ENCODE measurements at places on chromosomes 6 and 20.

- DNase-seq = no peak
Measured at GRCh38 chr6:10128721-10129120, 286.2 kb downstream of the TFAP2A start.

DNA sequence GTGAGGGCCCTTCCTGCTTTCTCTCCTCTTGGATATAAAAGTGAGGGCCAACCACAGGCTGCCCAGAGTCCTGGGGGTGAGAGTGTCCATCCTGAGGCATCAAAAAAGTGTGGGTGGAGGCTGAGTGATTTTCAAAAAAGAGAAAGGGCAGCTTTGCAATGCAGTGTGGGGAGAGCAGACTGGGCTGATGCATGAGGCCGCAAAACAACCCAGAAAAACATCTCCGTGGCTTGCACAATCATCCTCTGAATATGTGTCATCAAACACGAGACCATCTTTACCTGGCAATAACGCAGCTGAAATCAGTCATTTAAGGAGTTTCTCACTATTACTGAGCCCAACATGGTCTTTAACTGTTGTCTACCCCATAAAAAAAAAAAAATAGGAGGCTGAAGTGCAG is 191.2 kb upstream of the SOX4 start:
- no peak for DNase-seq

GRCh38 chr20:62258499-62259293 is 20.4 kb downstream of the OSBPL2 start:
- DNase-seq = no peak

- DNase-seq = no peak
Measured at GRCh38 chr20:51341581-51341980, 200.9 kb downstream of the NFATC2 start.

- DNase-seq = peak; percentile 27
Measured at GRCh38 chr6:4133941-4134838, 1.2 kb downstream of the ECI2 start.

DNA sequence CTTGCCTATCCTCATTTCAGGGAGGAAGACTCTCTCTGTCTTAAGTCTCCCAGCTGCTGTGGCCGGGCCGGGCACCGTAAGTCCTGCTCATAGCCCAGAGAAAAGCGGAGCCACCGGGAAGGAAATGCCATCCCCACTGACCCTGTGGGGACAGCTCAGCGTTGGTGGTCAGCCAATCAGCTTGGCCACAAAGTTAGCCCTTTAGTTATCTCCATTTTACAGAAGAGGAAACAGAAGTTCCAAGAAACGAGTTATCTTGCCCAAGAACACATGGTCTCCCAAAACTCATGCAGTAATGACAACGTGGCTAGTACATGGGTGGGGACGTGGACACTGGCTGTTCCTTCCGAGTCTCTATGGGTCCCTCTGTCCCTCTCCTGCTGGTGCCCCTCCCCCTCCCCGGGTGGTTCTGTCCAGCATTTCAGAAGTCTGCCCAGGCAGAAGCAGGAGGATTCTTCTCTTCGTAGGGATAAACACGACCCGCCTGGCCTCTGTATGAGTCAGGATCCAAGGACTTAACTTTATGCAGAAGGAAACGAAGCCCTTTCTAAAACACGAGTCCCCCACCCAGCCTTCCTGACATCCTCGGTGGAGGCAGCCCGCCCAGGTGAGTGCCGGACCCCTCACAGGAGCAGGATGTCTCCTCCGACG is 273.8 kb downstream of the CDH4 start:
- no peak for DNase-seq

- DNase-seq = no peak
Measured at GRCh38 chr20:40710603-40711002, 21.6 kb upstream of the MAFB start.

DNA sequence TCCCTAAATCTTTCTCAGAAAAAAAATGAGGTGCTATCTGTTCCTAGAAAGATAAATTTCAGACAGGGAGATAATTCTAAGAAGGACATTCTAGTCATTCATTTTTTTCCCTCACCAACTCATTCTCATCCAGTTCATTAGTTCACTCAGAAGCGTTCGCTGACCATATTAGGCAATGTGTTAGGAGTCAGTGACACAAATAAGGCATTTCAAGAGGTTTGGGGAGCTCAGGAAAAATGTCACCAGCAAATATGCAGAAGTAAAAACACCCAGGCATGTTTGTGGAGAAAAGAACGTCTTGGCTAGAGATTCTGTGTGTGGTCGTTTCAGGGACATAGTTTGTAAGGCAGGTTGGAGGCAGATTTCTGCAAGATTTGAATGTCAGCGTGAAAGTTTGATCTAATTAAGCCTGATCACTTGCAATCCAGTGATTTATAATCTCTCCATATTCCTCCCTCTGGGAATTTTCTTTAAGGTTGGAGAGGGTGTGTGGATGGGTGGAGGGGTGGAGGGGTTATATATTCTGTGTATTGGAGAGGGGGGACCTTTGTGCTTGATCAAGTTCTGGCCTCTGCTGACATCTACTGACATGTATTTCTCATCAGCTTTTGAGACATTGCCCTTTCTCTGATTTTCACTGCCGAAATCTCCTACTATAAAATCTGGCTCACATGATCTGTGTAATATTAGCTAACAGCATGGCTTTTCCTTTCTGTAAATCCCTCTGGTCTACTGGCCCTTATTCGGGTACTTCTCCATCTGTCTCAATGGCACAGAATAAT is 3.6 kb downstream of the MYCT1 start:
- DNase-seq = no peak

GRCh38 chr20:53048387-53048786 is 76.2 kb downstream of the TSHZ2 start:
- no peak for DNase-seq

DNA sequence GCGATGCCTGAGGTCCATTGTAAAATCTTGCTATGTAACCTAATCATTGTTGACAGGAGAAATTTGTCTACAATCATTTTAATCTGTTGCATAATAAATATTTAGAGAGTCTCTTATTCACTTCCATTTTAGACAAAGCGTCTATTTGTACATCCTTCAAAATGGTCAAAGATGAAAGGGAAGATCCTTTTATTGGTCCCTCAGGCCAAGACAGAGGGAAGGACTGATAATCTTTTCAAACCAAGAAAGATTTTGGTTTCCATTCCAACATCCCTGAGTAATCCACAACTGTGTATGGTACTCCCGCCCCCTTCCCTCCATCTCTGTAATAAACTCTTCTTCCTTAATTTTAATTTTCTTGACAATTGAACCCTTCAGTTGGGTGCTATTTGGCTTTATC is 111.6 kb upstream of the SCP2D1 start:
- no peak for DNase-seq

DNA sequence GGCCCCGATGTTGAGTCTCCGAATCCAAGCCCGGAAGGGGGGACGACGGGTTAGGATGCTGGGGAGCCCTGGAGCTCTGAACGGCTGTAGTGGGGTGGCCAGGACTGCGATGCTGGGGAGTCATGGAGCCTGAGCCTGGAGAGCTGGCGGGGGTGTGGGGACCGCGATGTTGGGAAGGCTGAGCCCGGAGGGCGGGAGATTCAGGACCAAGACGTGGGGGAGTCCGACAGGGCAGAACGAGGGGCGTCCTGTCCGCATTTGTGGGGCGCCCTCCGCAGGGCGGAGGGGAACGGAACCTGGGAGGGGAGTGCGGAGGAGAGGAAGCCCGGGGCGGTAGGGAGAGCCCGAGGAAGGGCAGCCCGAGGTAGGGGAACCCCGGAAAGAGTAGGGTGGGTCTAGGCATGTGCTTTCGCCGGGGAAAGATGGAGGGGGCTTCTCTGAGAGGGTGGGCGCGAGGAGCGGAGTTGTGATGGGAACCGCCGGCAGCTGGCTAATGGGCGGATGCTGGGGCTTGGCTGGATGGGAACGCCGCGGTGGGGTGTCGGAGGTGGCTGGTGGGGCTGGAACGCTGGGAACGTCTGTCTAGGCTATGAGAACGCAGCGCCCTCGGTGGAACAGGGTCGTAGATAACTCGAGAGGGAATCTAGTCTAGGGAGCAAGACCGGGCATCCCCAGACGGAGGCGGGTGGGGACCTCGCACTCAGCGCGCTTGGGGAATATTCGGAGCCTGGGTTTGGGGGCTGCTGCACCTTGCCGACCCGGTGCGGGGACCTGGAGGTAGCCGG is 684 bp downstream of the PAQR8 start:
- DNase-seq = peak; percentile 64

DNA sequence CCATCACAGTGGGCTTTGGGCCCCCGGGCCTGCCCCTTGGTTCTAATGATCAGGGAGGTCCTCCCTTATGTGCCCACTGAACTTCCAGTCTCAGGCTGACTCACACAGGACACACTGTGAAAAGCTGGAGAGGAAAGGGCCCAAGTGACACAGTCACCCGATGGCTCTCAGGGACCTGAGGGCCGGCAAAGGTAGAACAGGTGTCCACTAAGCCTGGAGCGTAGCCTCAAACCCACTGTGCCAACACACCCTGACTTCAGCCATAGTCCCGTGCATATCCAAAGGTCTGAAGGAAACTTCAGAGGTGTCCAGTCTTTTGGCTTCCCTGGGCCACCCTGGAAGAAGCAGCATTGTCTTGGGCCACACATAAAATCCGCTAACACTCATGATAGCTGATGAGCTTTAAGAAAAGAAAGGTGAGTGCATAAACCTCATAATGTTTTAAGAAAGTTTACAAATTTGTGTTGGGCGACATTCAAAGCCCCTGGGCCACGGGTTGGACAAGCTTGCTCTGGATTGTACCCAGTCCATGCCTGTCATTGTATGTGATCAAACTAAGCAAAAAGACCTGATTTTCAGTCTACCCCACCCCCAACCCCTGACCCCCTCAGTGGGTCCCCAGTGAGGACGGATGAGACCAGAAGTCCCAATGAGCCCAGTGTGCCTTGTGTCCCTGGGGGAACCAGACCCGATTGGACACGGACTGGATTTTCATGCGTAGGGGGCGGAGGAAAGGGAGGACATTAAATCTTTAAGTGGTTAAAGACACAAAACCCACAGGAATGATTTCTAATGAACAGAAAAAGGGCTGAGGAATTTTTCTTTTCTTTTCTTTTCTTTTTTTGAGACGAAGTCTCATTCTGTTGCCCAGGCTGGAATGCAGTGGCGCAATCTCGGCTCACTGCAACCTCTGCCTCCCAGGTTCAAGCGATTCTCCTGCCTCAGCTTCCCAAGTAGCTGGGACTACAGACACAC is 6.1 kb downstream of the RAMACL start:
- no peak for DNase-seq

Measured in activated T-cell treated with anti-CD3 and anti-CD28 coated beads, Interleukin-2, amount 50 U/mL, for 1 hour (primary cell).